ENCODE measurements at places on chromosomes 1 and 21.

DNA sequence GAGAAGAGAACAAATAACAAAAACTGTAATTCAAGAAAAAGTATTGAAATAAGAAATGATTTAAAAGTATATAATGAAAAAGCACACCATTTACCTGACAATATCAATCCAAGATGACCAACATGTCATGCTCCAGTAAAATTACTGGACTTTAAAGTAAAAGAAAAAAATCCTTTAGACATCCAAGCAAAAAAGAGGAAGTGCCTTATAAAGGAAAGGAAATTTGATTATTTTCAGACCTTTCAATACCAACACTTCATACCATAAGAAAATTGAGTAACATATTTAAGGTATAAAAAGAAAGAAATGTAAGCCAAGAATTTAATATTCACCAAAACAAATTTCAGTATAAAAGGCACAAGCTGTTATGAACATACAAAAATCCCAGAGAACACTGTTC lies 46.2 kb upstream of the SSX2IP start:
- no peak for DNase-seq

DNA sequence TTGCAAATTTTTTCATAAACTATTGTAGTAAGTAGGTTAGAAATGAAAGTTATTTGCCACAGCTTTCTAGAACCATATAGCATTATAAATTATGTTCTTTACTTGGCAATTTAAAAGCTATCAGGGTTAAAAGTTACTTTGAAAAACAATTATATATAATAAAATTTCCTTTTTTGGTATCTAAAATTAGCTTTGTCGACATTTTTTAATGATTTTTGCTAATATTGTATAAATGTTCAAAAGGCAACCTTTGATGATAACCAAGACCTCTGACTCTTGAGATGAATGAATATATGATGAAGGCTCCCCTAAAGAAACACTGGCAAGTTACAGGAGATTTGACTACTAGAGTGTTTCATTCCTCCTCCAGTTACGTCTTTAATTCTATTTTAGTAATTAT lies 121.2 kb downstream of the CDC42BPA start:
- DNase-seq: no peak

GRCh38 chr1:102032534-102032933 lies 35.8 kb upstream of the OLFM3 start:
- no peak for DNase-seq

DNA sequence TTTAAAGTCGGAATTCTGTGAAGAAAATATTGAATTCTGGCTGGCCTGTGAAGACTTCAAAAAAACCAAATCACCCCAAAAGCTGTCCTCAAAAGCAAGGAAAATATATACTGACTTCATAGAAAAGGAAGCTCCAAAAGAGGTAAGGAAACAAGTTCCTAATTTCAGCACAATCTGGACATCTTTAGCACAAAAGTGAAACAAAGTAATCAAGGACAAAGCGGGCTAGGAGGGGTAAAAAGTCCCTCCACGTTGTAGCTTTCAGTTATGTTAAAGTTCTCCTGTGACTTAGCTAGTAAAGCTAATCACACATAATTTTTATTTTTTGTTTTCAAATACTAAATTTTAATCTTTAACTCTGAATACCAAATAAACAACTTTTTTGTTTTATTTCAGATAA lies 2.2 kb downstream of the RGS2 start:
- no peak for DNase-seq

GRCh38 chr1:110648417-110648816 lies 26.3 kb downstream of the KCNA3 start:
- DNase-seq: no peak

GRCh38 chr1:230087028-230087716 lies 20.1 kb downstream of the GALNT2 start:
- DNase-seq: no peak

DNA sequence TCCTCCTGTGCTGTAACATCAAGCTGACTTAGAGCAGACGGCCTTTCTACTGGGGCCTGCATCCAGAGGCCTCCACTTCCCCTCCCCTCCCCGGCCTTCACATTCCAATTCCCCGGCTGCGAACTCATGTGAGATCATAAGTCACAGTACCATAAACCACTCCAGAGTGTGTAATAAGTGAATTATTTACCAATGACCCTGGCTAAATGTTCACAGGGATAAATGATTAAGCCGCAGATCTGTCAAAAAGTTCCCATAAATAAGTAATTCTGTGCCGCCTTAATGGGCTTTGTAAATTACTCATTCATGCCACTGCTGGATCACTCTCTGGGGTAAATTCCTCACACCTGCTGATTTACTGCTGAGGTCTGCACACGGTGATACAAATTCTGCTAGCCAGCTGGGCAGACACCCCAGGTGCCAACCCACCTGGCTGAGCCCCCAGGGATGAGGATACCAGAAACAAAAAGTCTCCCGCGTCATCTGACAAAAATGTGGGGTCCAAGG lies 27.4 kb upstream of the KIRREL1 start:
- no peak for DNase-seq

DNA sequence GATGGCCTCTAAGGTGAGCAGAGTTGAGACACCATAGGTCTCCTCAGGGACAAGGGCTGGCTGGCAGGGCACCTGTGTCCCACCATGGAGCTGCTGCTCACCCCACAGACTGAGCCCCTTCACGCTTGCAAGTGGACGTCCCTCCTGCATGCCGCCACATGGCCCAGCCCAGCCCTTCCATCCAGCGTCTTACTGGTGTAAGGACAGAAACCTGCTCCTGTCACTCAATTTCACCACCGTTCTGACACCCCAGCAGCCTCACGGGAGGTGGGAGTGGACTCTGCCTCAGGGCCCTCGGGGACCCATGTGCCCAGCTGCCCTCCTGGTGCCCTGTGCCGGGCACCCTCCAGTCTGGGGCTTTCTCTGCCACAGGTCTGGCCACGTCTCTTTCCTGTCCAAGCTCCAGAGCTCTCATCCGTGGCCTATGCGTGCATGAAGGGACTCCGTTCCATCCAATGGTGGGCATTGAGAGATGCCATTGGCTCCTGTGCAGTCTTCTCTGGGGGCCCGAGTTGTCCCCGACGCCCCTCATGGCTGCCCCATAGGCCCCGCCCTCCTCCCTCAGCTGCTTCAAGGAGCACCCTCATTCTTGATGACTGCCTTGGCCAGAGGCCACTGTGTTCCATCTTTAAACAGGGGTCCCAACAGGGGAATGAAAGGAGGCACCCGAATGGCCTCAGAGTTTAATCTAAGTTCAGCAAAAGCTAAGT lies 42.6 kb upstream of the COL6A1 start:
- no peak for DNase-seq

- DNase-seq: no peak
Measured at GRCh38 chr1:161801955-161802354, 35.8 kb downstream of the ATF6 start.

- DNase-seq: no peak
Measured at GRCh38 chr1:50564417-50564816, 141.2 kb upstream of the DMRTA2 start.

- no peak for DNase-seq
Measured at GRCh38 chr1:39632682-39633417, 6.6 kb downstream of the HEYL start.

DNA sequence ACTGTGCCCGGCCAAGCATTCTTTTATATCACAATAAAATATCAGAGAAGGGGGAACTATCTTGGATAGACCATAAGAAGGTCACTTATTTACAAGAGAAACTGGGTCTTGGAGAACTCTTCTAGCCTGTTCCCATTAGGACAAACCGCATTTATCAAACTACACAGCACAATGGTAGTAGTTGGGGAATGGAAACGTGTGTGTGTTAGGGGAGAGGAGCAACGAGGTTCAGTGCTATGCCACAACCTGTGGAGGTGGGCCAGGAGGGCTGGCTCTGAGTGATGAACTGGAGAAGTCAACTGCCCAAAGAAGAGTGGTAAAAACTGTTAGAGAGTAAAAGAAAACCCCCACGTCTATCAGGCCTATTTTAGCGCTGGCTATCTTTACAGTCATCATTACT lies 1.6 kb downstream of the DONSON start:
- DNase-seq: no peak

DNA sequence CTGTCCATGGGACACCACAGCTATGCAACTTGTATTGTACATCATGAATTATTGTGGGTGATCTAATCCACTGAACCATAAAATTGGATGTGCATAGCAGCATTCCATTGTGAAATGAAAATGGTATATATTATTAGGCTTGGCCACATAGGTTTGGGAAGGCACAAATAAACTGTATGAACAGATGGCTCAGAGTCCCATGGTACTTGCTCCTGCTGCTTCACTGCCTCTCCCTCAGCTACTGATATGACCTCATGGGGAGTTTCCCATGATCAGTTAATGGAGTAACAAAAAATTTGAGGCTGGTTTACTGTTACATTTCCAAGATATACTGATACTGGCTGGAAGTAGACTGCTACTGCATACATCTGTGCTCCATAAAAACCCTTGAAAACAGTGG lies 152.7 kb upstream of the NEGR1 start:
- no peak for DNase-seq

DNA sequence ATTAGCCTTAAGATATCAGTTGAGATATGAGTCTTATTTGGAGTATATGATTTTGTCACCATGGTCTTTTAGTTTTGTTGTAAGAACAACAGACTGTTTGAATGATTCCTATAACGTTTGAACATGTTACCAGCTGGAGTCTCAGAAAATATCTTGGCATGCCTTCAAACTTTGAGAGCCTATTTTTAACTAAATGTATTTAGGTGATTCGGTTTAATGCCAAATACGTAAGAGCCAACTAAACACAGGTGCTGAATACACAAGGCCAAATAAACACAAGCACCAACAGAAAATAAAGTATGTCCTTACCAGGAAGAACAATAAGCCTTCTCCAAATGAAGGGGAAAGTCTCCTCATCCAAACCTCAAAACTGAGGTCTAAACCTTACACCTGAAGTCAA lies 48.6 kb downstream of the PRKACB start:
- DNase-seq: no peak

DNA sequence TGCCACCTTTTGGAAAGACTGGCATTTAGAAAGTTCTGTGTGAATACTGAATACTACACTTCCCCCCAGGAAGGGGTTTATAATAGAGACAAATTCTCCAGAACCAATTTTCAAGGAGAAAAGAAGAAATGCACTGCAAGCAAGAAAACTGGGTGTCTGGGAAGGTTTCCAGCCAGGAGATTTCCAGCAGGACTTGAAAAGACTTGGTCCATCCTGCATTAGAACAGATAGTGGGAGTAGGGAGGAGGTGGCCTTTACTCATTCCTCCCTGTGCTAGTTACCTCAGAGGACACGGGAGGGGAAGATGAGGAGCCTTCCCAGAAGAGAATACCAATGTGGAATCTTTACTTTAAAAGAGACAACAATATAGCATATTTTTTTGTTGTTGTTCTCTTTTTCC lies 52.4 kb downstream of the FAM78B start:
- DNase-seq: no peak

DNA sequence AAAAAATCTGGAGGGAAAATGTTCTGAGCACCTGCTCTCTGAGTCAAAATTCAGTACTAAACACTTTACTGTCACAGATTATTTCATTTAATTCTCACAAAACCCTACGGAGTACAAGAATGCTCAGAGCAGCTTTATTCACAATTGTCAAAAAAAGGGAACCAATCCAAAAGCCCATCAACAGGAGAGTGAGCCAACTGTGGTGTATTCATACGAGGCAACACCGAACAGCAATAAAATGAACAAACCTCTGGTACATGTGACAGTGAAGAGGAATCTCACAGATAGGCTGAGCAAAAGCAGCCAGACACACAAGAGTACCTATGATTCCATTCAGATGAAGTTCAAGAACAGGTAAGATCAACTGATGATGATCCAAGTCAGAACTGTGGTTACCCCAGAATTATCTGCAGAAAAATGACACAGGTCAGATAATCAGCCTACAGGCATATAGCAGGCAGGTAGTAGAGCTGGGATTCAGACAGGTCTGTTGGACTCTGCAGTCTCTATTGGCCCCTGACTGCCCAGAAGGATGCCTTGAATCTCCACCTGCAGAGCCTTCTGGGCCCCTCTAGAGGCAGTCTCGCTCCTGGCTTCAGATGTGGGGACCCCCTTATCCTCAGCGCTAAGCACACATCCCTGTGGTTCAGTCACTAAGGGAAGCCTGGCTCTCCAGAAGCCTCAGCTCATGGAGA lies 19.2 kb downstream of the SLC9A1 start:
- DNase-seq: no peak

GRCh38 chr1:109762821-109763645 lies 690 bp downstream of the EPS8L3 start:
- no peak for DNase-seq

GRCh38 chr1:51578383-51579109 lies 38.3 kb upstream of the OSBPL9 start:
- no peak for DNase-seq

GRCh38 chr1:196677781-196678509 lies 26.1 kb downstream of the CFH start:
- DNase-seq: no peak

DNA sequence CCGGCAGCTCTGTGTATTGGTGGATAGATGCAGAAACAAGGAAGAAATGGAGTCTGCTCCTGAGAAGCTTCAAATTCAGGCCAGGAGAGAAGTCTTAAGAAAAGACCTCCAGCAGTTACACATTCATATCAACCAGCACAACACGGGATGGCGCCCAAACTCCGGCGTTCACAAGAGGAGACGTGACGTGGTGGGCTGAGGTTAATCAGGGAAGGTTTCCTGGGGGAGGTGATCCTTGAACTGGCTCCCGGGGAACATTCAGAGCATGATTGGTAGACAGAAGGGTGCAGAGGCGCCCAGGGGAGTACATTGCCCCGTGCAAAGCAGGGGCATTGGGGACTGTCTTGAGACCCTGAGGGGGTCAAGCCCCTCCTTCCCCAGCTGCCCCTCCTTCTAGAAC lies 27.7 kb upstream of the SPSB1 start:
- no peak for DNase-seq

DNA sequence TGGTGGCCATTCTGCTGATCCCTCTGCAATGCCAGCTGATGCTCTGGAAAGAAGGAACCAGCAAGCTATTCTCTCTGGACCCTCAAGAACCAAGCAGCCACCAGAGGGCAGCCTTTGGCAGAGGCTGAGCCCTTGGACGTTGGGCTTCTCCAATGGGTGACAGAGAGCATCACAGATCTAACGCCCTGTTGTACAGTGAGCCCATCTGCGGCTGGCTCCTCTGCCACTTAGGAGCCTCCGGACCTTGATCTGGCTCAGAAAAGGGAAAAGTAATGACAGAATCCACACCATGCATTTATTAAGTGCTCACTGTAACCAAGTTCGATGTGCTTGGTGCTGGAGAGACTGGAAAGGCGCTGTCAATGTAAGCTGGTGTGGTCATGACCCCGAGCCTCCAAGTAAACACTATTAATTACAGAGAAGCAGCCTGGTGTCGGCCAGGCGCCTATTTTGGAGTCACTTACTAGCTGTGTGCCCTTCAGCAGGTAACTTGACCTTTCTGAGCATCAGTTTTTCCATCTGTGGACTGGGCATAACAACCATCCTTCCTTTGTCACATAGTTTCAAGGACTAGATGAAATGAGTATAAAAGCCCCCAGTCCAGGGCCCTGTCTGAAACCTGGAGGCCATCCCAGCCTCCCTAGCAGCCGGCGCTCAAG lies 34.9 kb downstream of the ECE1 start:
- peak; percentile 85 for DNase-seq

DNA sequence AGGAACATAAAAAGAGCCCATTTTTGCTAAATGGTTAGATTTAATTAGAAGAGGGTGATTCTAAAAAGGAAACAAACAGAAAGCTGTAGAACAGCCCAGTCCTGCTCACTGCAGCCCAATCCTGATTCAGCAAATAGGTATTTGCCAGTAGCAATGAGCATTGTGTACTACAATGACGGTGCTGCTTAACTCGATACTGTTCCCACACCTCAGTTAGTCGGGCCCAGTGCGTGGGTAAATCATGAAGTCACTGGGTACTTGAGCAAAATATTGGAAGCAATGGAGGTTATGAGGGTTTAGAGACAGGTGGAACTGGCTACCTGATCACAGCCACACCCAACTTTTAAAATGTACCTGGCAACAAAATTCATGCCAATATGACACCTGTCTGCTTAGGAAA lies 101.5 kb upstream of the ADGRL2 start:
- DNase-seq: no peak
